ENCODE measurements at places on chromosomes 1 and 21.
A peak's percentile ranks its signal among the peaks of the same experiment; 100 is the strongest.

DNA sequence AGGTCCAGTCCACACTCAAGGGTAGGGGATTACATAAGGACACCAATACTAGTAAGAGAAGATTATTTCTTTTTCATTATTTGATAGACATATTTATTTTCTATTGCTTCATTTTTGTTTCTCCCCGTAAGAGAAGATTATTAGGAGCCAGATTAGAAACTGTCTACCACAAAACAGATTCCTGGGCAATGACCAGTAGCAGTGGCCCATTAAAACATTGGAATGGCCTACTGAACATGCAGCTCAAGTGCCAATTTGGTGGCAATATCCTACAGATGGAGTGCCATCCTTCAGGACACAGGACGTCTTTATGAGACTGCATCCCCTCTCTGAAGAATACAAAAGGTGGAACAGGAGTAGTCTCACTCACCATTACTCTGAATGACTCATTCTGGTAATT, 34.0 kb upstream of the ARHGAP29 start:
- no peak for DNase-seq

DNA sequence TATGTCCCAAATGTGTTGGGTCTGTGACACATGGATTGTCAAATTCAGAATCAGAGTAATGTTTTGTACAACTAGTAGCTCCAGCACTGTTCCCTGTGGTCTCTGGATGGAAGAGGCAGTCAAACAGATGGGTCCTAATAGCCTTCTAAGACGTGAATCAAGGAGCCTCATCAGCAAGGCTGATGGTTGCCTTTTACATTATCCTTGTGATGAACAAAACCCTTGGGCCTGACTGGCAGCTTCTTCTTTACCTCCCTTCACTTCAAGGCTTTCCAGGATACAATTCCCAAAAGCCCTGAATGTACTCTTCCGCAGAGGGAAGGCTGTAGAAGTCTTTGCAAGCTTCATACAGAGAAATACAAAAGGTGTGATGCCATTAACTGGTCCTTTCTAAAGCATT, 633.3 kb downstream of the USP25 start:
- no peak for DNase-seq

GRCh38 chr1:88175631-88176226, 508.3 kb upstream of the PKN2 start:
- DNase-seq: no peak

- DNase-seq: no peak
Observed at GRCh38 chr1:55751776-55752175, 536.6 kb upstream of the USP24 start.

GRCh38 chr21:21547368-21547953, 549.3 kb downstream of the NCAM2 start:
- DNase-seq: no peak

- DNase-seq: no peak
Observed at GRCh38 chr21:39258207-39258606, 55.2 kb downstream of the BRWD1 start.

DNA sequence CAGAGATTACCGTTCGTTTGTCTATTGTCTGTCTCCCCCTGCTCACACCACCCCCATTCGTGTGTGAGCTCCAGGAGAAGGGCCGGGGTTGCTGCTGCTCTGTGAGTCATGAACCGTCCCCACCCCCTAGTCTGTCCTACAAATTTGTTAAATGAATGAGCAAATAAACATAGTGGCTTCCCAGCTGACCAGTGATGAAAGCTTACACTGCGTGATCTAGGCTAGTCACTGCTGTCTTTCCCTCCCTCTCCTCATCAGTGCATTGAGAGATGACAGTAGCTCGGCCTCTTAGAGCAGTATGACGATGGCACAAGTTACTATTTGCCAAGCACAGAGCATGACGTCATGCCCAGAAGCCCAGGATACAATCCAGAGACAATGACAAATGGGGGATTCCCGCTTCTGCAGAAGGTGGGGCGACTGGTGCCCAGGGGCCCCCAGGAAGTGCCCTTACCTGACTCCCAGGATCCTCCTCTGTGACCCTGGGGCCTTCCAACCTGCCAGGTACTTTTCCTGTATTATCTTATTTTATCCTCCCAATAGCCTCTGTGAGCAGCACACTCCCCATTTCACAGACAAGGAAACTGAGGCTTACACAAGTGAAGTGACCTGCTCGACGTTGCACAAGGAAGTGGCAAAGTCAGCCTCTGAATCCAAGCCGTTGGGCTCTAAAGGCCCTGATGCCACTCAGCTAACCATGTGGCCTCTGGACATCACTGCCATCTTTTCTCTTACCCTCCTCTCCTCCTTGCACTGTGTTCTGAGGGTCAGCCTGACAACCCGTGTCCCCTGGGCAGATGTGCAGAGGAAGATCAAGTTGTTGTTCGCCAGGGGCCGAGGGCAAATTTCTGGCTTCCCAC, 8.6 kb upstream of the EPHA2 start:
- no peak for DNase-seq

DNA sequence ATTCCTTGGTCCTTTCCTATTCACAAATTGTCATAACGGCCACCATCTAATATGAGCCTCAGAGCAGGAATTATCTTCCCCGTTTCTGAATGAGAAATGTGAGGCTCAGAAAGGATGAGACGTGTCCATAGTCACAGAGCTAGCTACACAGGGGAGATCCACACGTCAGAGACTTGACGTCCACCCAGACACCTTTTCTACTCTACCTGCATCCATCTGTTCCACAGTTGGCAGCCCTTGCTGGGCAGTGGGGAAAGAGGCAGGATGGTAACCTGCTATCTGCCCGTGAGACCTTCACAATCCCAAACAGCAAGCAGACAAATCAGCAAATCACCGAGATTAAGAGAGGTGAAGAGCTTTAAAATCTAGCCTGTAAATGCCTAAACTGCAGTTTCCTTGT, 8.4 kb downstream of the RIMS3 start:
- DNase-seq: no peak

GRCh38 chr1:79588719-79589118, 582.2 kb upstream of the ADGRL4 start:
- DNase-seq: no peak

DNA sequence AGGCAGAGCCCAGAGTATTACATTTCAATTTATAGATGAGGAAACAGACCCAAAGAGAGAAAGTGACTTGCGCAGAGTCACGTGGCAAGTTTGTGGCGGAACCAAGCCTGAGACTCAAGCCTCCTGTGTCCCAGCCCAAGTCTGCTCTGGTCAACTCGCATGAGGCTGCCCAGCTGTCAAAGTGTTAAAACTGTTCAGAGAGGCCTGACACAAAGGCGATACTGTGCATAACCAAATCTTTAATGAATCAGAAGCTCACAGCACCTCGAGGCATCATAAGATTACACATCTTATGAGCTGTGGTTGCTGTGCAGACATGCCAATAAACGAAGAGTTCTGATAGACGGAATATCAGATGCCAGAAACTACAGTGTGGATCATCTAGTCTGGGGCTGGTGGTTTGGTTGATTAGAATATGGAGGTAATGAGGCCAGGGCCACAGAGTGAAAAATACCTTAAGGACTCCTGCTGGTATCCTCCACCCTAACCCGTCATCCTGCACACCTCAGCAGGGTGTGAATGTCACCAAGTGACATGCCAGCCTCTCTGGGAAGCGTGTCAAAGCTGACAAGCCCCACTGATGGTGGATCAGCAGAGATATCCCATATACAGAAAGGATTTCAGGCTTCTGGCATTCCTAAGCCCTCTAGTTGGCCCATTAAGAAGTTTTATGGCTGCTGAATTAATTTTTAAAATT, 42.2 kb downstream of the TNNT2 start:
- no peak for DNase-seq

DNA sequence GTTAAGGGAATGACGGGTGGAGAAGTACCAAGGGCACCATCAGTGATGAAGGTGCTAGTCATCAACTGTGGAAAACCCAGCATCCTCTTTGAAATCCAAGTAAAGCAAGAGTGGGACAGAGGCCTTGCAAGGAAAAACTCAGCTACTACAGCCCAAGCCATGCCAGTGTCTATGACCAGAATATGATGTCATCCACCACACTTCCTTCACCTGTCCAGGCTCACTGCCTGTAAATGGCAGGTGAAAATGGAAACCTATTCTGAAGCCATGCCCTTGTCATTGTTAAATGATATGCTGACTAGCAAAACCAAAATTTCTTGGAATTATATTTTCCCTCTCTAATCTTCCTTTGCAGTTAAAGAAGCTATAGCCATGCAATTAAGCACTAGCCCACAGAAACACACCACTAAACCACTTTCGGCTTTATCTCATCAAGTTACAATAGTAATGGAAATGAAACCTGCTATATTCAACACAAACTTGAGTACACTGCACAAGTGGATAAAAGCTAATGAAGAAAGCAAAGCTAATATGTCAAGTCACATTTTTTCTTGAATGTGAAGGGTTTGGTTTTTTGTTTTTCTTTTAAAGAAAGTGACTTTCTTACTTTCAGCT, 96.3 kb upstream of the RALGPS2 start:
- peak; percentile 20 for DNase-seq

GRCh38 chr1:3593334-3593733, 18.0 kb downstream of the MEGF6 start:
- no peak for DNase-seq

DNA sequence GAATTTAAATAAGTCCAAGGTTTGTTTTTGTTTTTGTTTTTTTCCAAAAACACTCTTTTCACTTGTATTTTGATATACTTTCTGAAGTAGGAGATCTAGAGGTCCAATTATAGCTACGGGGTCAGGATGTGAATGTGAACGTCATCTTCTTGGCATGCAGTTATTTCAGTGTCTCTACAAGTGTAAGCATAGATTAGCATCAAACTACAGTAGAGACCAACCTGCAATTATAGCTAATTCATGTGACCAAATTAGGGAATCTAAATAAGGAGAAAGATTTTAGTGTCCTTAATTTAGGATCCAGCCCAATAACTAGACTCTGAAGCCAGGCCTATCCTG, 107.3 kb upstream of the PALMD start:
- no peak for DNase-seq

- DNase-seq: no peak
Observed at GRCh38 chr1:182978151-182978853, 25.3 kb upstream of the SHCBP1L start.

DNA sequence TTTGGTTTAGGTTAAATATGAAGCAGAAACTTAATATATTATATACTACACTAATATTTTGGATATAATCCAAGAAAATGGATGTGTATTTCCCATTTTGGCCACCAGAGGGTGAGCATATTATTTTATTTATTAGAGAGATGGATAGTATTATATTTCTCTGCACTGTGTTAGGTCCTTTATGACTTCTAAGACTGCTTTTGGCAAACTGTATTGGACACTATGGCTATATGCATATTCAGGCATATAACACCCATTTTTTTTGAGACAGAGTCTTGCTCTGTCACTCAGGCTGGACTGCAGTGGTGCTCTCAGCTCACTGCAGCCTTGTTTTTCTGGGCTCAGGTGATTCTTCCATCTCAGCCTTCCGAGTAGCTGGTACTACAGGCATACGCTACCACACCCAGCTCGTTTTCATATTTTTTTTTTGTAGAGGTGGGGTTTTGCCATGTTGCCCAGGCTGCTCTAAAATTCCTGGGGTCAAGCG, 17.8 kb upstream of the PGM1 start:
- DNase-seq: no peak

GRCh38 chr1:189662190-189662589, 815.5 kb downstream of the BRINP3 start:
- DNase-seq: no peak
